ENCODE measurements at places on chromosomes 16 and 17.

DNA sequence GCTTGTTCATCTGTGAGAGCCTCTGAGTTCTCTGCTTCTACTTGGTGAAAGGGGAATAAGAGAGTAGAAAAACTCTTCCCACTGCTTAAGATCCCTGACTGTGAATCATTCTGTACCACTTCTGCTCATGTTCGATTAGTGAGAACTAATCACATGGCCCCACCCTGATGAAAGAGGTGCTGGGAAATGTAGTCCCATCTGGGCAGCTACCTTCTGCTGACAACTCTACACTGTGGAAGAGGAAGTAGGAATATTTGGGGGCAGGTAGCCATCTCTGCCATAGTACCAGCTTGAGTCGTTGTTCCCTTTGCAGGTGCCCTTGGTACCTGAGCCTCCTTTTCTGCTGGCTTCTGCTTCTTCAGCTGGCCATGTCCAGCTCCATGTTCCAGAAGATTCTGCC is 29.9 kb downstream of the NKD1 start:
- no peak for DNase-seq

DNA sequence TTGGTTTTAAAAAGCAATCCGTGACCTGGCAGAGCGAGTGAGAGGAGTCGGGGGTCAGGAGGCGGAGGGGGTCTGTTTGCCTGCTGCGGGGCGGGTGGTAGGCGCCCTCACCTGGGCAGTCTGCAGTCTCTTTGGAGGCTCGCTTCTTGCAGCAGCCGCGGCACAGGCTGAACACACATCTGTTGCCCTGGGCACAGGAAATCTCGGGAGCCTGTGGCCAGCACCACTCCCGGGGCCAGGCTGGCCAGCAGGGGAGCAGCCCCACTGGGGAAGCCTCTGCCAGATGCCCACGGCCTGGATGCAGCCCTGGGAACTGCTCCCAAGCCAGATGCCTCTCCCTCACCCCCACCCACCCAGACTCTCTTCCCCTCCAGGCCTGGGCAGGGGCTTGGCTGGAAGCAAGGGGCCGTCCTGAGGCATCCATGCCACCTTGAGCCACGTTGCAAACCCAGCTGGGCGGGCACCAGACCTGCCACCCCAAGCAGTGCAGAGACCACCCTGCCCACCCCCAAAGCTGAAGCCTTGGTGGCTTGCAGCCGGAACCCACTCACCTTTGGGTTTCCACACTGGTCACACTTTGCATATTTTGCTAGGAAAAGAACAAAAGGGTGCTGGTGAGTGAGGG is 6.6 kb downstream of the GPS1 start:
- DNase-seq: no peak

DNA sequence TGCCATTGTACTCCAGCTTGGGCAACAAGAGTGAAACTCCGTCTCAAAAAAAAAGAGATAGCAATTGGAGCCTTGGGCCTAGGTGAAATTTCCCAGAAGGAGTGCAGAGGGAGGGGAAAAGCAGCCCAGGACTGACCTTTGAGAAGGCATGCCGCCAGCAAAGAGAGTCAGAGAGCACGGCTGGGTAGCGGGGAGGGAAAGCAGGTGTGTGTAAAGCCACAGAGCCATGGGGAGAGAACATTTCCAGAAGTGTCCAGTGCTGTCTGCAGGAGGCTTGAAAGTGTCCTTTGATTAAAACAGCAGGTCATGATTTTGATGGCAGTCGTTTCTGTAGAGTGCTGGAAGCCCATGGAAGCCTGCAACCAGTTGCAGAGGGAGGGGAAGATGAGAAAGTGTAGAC is 8.1 kb downstream of the C16orf54 start:
- DNase-seq: no peak

DNA sequence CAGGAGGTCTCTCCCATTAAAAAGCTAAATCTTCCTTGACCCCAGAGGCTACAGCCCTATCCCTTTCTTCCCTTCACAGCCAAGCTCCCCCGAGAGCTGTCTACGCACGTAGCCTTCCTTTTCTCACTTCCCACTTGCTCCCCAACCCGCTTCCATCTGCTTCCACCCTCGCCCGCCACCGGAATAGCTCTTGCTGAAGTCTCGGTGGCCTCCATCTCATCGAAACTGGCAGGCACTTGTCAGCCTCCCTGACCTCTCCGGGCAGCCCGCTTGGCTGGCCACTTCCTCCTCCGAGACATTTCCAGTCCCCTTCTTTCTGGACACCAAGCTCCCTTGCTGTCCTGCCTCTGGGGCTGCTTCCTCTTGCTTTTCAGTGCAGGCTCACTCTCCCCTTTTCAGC is 10.7 kb upstream of the EPOP start:
- no peak for DNase-seq

- DNase-seq: no peak
Observed at GRCh38 chr16:80883159-80883642, 78.8 kb upstream of the CDYL2 start.

DNA sequence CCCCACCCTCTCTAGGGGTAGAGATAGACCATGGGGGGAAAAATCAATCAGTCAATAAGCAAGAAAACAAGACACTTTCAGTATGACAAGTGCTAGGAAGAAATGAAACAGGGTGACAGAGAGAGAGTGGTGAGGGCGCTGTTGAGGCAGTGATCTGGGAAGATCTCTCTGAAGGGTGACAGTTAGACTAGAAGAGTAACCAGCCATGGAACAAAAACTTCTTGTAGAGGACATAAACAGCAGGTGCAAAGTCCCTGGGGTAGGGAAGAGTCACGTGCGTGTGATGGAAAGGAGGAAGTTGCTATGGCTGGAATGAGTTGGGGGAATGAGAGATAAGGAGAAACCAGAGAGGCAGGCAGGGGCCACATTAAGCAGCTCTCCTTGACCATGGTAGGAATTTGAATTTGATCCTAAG is 16.8 kb upstream of the EMP2 start:
- no peak for DNase-seq

- DNase-seq: no peak
Observed at GRCh38 chr17:28182559-28182958, 136.4 kb upstream of the TMEM97 start.

GRCh38 chr16:75996491-75996890 is 270.2 kb upstream of the CPHXL start:
- DNase-seq: peak; percentile 38

DNA sequence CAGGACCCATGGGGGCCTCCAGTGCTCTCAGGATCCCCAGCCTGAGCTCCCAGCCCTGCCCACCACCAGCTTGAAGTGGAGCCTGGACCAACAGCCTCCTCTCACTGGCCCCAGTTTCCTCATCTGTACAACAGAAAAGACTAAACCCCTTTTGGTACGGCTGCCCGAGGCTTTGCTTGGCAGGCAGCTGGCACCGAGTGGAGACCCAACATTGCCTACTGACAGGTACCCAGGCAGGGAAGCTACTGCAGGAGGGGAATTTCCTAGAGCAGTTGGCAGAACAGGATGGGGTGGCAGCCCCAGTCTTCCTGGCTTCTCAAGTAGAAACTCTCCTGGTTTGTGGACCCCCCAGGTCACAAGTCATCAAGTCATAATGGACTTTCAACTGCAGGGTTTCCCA is 14.2 kb downstream of the SREBF1 start:
- no peak for DNase-seq

DNA sequence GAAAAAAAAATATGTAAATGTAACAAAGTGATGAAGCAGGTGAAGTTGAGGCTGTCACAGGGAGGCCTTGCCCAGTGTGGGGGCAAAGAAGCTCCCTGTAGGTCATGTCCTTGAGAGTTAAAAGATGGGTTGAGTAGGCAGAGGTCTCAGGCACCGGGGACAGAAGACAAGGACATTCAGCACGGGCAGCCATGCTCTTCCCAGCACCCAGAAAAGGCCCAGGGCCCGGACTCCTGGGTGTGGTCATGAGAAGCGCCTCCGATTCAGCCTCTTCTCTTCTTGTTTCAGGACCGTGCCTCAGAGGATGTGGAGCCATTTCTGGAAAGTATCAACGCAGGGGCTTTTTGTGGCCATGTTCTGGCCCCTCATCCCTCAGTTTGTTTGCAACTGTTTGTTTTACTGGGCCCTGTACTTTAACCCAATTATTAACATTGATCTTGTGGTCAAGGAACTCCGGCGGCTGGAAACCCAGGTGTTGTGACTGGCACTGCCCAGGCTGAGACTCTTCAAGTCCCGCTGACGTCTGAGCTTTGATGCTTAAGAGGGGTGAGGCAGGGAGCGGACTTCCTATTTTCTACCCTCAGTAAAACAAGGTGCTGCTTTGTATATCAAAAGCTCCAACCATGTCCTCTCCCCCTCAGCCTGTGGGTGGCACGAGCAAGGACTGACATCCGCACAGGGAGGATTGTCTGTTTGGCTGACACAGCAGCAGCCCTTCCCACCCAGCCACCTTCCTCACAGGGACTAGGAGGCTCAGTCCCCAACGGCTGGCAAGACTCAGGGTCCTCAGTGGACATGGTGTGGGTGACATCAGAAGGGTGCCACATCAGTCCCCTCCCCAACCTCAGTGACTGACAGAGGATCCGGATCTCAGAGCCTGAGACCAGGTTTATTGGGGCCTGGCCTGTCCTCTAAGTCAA is 26.5 kb downstream of the PLA2G10 start:
- DNase-seq: no peak

DNA sequence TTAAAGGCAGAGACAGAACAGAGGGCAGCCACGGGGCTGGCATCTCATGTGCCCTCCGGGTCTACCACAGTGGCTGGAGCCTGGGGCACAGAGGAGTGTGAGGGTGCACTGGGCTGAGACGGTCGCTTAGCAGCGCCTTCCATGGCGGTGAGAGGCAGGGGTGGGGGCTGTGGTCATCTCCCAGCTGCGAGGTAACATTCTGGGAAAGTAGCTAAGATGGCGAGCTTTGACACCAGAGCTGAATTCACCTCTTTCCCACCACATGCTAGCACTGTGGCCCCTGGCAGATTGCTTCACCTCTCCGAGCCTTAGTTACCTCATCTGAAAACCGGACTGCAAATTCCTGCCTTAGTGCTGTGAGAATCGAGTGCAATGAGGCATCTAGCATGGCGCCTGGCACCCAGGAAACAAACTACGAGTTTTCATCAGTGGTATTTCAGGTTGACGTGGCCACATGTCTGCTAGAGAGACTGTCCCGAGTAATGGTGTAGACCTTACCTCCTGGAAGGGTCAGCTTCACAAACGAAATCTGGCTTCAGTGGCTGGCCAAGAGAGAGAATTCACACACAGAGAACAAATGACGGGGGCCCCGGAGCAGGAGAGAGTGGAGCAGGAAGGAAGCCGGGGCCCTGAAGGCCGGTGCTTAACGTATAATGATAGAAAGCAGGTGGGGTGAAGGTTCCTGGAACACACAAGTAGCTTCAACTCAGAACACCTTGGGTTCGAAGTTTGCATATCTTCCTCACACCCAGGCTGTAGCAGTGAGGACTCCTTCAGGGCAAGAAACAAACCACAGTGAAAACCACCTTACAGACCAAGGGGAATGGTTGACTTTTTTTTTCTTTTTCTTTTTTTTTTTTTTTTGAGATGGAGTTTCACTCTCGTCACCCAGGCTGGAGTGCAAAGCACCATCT is 63.9 kb upstream of the RPH3AL start:
- DNase-seq: no peak

- DNase-seq: peak; percentile 71
Observed at GRCh38 chr16:17802571-17802970, 331.8 kb upstream of the XYLT1 start.

DNA sequence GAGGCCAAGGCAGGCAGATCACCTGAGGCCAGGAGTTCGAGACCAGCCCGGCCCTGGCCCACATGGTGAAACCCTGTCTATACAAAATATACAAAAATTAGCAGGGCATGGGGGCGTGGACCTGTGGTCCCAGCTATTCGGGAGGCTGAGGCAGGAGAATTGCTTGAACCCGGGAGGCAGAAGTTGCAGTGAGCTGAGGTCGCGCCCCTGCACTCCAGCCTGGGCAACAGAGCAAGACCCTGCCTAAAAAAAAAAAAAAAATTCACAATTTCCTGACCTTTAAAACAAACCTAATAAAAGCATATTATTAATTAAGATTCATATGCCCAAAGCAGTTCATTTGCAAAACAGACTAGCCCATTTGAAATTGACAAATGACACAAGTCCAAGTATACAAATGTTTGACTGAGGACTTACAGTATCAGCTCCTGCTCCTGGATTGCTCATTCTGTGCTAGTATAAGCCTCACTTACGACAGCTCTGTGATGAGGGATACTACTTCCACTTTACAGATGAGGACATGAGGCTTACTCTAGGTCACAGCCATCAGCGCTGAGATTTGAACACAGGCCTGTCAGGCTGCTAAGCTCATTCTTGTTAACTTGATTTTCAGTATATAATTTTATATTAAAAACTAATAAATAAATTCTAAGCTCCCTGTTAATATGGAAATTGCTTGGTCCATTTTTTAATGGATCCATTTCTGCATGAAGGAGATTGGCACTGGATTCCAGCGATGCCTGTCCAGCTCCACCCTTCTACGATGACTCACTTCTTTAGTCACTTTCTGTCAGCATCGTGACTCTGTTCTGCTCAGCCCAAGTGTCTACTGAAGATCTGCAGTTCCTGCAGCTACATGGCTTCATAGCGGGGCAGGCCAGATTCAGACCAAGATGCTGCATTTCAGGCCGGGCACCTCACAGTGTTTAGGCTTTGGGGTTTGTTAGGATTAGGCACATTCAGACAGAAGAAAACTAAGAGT is 88.2 kb downstream of the WDR59 start:
- peak; percentile 82 for DNase-seq

DNA sequence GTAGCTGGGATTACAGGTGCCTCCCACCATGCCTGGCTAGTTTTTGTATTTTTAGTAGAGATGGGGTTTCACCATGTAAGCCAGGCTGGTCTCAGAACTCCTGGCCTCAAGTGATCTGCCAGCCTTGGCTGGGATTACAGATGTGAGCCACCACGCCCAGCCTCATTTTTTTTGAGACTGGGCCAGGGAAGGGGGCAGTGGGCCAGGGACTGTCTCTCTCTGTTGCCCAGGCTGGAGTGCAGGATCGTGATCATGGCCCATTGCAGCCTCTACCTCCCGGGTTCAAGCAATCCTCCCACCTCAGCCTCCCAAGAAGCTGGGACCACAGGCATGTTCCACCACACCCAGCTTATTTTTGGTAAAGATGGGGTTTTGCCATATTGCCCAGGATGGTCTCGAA is 16.0 kb downstream of the RSL1D1 start:
- no peak for DNase-seq

GRCh38 chr17:33258296-33258695 is 34.8 kb downstream of the ASIC2 start:
- DNase-seq: no peak

- DNase-seq: no peak
Observed at GRCh38 chr16:1403733-1404132, 10.8 kb downstream of the UNKL start.

- no peak for DNase-seq
Observed at GRCh38 chr17:48173191-48173984, 65.8 kb downstream of the SNX11 start.

GRCh38 chr17:35062308-35062707 is 1.2 kb downstream of the RFFL start:
- DNase-seq: no peak

DNA sequence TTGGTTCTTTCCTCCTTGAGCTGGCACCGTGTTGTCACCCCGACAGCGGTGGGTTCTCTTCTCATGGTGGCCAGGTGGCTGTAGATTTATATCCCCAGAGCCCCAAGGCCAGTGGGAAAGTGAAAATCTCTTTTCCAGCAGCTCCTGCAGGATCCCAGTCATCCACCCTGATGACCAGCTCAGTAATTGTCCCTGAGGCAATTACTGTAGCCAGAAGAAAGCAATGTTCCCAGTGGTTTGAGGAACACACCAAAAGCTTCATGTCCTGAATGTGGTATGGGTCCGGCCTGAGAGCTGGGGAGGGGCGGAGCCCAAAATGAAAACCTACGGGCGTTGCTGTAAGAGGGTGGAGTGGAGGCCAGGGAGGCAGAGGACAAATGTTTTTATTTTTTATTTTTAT is 69.0 kb downstream of the WSB1 start:
- no peak for DNase-seq

- peak; percentile 86 for DNase-seq
Observed at GRCh38 chr16:70563636-70564035, 40.0 kb downstream of the SF3B3 start.
